ENCODE measurements at places on chromosomes 7 and 10.

DNA sequence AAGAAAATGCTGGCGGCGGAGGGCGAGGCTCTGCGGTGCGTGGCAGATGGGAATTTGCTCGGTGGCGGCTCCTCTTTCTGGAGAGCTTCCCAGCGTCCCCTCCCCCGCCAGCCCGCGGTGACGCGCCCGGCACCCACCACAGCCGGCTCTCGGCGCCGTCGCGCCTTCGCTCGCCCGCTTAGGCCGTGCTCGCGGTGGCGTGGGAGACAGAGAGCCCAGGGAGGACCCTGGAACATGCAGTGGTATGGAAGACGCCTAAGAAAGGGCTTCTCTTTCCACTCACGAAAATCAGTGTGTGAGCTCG, 576 bp upstream of the CSGALNACT2 start:
- no peak for DNase-seq

- DNase-seq, result peak; percentile 61
Measured at GRCh38 chr10:17910125-17910789, 41.5 kb upstream of the SLC39A12 start.

- no peak for DNase-seq
Measured at GRCh38 chr10:70060389-70060788, 7.7 kb downstream of the MACROH2A2 start.

DNA sequence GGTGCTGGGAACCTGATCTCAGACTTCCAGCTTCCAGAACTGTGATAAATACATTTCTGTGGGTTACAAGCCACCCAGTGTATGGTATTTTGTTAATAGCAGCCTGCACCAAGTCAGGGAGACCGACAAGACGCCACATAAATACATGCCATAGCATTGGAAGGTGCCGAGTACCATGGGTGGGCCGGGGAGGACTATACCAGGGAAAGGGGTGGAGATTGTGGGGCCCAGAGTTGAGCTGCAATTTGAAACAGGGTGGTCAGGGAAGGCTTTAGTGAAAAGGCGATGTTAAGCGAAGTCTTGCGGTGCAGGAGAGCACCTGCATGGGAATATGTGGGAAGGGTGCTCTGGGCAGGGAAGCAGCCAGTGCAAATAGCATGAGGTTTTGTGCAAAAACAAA, 88.9 kb upstream of the LRRC4 start:
- no peak for DNase-seq

GRCh38 chr7:141294143-141294829, 220.4 kb downstream of the TMEM178B start:
- DNase-seq, result no peak

All from amniotic stem cell (primary cell).